ENCODE measurements at places on chromosomes 4 and X.

DNA sequence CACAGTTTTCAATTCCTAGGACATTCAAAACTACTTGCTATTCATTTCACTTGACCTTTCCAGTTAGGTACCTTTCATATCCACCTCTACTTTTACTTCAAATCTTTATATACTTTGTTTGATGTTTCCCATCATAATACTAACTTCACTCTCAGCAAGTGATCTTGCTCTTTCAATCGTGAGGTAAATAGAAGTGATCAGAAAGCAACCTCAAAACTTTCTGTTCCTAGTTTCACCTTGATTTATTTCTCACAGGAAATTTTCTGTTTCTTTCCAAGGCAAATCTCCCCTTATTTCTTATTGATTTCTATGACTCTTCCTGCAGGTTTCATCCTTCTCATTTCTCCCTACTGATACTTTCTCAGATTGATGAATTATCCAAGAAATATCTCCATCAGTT is 623.5 kb downstream of the FSTL5 start:
- no peak for DNase-seq

GRCh38 chr4:99868126-99868596 is 26.1 kb downstream of the LAMTOR3 start:
- no peak for DNase-seq

DNA sequence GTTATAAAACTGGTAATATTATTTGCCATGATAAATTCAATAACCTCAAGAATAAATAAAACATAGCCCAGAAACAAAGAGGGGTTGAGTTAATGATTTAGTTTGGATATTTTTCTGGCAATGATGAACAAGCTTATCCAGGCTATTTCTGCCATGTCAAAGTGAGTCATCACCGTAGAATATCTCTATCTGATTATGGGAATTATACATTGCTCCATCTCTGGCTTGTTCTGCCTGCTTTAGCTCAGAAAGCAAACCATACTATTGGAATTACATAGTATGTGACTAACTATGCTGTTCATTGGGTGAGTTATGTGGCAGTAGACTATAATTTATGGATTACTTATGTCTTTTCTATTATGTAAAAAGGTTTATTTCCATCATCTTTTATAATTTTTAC is 680.1 kb upstream of the AADAT start:
- no peak for DNase-seq

- no peak for DNase-seq
Measured at GRCh38 chr4:68718447-68719074, 48.1 kb upstream of the UGT2B15 start.

GRCh38 chrX:10633722-10634121 is 13.3 kb upstream of the MID1 start:
- DNase-seq = no peak

- DNase-seq = no peak
Measured at GRCh38 chrX:43998374-43998773, 25.2 kb upstream of the NDP start.

GRCh38 chrX:63961964-63962363 is 176.9 kb upstream of the ARHGEF9 start:
- DNase-seq = no peak

GRCh38 chr4:168739886-168740285 is 243.0 kb downstream of the PALLD start:
- DNase-seq = no peak

DNA sequence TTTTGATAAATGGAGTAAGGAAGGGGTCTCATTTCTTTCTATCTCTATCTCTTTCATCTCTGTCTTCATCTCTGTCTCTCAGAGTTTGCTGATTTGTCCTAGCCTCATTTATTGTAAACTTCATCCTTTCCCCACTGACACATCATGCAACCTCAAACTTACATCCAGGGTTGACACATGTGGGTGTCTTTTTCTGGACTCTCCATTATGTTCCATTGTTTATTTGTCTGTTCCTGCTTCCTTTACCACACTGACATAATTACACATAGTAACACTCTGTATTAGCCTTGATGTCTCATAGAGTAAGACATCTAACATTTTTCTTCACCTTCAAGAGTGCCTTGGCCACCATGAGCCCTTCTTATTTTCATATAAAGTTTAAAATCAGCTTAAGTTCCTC is 8.1 kb upstream of the SRD5A3 start:
- DNase-seq = no peak

DNA sequence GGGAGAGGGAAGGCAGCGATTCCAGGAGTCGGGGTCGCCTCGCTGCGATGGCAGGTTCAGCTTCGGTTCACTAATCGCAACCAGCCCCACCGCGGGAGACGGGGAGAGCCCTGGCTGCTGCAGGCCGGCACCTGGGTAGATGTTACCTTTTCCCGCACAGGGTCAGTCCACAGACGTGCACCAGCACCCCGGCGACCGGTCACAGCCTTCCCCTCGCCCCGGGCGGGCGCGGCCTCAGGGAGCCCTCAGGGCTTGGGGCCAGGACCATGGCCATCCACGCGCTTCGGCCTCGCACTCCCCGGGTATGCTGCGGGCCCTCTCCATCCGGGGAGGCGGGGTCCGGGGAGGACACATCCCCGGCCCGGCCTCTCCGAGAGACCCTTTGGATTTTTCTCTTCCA is 26.1 kb upstream of the EXOC1L start:
- DNase-seq = no peak

GRCh38 chrX:94961730-94962129 is 1287.7 kb downstream of the FAM133A start:
- no peak for DNase-seq

GRCh38 chr4:56731857-56732256 is 50.8 kb upstream of the HOPX start:
- DNase-seq = no peak

DNA sequence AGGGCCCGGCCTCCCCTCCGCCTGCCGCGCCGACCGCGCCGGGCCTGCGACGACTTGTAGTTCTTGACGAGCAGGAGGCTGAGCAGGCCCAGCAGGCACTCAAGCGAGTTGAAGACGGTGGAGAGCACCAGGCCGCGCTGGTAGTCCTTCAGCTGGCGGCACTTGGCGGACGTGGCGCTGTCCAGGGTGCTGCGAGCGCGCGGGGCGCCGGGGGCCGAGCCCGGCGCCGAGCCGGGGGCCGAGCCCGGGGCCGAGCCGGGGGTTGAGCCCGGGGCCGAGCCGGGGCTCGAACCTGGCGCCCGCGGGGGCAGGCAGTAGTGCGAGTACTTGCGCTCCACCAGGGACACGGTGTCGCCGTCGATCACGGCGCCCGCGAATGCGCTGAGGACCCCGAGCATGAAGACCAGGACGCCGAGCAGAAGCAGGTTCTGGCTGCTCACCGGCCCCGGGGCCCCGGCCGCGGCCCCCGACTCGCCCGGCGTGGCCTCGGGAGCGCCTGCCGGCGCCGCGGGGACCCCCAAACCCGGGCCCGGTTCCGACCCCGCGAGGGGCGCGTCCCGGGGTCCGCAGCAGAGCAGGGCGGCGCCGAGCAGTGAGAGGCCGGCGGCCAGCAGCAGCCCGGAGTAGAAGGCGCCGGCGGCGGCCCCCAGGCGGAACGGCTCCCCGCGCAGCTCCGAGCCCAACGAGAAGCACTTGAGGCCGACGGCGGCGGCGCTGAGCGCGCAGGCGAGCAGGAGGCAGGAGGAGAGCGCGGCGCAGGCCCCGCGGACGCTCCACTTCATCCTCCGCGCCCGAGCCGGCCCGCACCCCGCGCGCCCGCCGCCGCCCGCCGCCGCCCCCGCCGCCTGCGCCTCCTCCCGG is 584 bp downstream of the TMEM271 start:
- no peak for DNase-seq

- no peak for DNase-seq
Measured at GRCh38 chr4:707929-708630, 2.4 kb downstream of the PCGF3 start.

GRCh38 chrX:140503714-140504351 is 1.0 kb downstream of the SOX3 start:
- no peak for DNase-seq

- DNase-seq = no peak
Measured at GRCh38 chr4:146186596-146186995, 11.1 kb downstream of the LSM6 start.
